LHCN-M2 (cell line): ENCODE measurements at places on chromosomes 2 and 18. TPM values are rescaled to one million over a fixed set of nuclear protein-coding genes. Genes with fewer than 3 reads are reported as not detected.

DNA sequence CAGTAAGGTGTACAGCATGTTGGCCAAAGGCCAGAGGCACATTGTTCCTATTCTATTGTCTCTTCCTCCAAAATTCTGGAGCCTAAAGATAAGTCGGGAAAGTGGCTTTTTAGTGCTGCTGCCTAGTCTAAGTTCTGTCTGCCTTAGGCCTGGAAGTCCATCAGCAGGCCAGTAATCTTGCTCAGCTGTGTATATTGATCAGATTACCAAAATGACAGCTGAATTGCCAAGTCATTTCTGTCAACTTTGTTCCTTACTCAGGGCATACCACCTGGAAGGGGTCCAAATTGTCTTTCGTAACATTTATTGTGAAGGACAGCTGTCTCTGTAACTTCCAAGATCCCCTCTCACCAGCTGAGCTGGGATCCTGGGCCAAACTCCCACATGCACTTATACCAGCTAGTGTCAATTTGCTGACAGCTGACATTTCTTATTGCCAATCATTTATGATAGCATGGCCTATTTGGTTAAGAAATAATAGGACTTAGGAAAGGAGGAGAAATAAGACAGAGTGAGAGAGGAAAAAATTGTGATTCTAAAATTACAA, 116.8 kb upstream of the FSHR start:
- DNase-seq: peak; percentile 64

- peak; percentile 76 for DNase-seq
Measured at GRCh38 chr2:134193006-134193405, 60.9 kb upstream of the MGAT5 start.

The EFR3B gene
- total RNA-seq: 0.34 and 0.51 TPM in 2 replicates

- no peak for DNase-seq
Measured at GRCh38 chr2:161426455-161426921, 10.4 kb downstream of the TBR1 start.

The GCG gene
- 0.17 TPM in 1 of 2 replicates, not detected in the other for total RNA-seq

DNA sequence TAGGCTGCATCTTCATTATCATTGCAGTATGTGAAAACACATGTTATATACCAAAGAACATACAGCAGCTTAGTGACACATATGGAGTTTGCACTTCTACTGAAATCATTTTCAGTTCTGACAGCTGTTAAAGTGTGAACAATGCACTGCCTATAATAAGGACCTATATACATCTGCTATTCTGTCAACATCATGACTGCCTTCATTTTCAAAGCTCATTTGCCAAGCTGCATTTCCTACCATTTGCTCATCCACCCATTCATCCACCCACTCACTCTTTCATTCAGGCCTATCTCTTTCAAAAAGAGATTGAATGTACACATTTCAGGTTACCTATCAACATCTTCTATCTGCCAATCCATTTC, 81.7 kb upstream of the STK17B start:
- DNase-seq: no peak

The ALK gene
- 0.06 TPM in 1 of 2 replicates, not detected in the other for total RNA-seq

The ASPRV1 gene
- total RNA-seq: 0.34 TPM in 1 of 2 replicates, not detected in the other

- DNase-seq: no peak
Measured at GRCh38 chr2:11346023-11346482, 1.6 kb upstream of the ROCK2 start.

The MLPH gene
- 145 and 155 TPM in 2 replicates for total RNA-seq

The ANKRD39 gene
- total RNA-seq: 13.2 and 18.4 TPM in 2 replicates

DNA sequence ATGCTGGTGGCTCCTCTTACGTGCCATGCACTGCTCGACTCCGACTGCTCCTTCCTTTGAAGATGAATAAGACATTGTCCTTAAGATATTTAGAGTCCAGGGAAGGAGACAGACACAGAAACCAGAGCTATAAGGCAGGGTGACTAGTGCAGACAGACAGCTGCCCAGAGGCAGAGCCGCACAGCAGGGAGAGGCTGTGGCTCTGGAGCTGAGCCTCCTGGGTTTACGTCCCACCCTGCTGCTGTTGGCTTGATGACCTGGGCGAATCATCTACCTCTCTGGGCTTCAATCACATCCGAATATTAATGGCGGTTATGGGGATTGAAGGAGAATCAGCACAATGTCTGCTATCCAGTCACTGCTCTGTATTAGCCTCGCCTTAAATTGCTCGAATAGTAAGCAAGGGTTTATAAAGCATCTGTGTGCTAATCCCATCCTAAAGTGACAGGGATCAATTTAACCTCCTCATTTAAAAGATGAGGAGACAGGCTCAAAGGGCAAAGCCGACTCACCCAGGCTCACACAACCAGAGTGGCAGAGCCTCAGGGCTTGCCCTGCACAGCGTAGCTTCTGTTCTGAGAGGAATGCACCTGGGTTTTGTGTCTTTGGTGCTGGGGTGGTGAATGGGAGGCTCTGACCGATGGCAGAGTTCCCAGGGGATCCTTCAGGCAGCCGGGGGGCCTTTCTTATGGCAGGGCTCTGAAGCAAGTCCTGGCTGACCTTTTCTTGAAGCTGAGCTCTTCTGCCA, 284.1 kb downstream of the MYCN start:
- no peak for DNase-seq

- DNase-seq: peak; percentile 21
Measured at GRCh38 chr2:96423828-96424227, 81.3 kb downstream of the NEURL3 start.

GRCh38 chr2:2889646-2890045, 488.0 kb downstream of the EIPR1 start:
- DNase-seq: no peak

- peak; percentile 90 for DNase-seq
Measured at GRCh38 chr2:223100061-223100511, 48.1 kb downstream of the KCNE4 start.
